ENCODE measurements at places on chromosomes 5 and 9.

- DNase-seq: no peak
These were observed 475.7 kb upstream of the TNC start for GRCh38 chr9:115593587-115594091.

- no peak for DNase-seq
These were observed 11.2 kb downstream of the CDHR2 start for GRCh38 chr5:176560364-176560763.

- DNase-seq: no peak
These were observed 25.2 kb upstream of the CNOT6 start for GRCh38 chr5:180468732-180469585.

DNA sequence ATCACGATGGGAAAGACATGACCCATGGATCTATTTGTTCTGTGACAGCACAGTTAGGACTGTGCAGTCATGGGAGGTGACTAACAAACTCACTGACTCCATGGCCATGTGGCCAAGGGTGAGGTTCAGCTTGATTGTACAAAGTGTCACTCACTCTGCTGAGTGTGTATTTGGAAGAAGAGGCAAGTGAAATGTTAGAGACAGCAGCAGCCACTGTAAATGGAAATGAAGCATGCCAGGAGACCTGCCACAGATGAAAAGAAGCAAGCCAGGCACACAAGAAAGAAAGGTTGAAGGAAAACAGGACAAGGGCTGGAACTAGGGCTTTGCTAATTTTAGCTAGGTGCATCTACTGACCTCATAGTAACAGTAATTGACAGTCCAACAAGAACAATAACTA is 42.7 kb upstream of the PALM2AKAP2 start:
- no peak for DNase-seq

DNA sequence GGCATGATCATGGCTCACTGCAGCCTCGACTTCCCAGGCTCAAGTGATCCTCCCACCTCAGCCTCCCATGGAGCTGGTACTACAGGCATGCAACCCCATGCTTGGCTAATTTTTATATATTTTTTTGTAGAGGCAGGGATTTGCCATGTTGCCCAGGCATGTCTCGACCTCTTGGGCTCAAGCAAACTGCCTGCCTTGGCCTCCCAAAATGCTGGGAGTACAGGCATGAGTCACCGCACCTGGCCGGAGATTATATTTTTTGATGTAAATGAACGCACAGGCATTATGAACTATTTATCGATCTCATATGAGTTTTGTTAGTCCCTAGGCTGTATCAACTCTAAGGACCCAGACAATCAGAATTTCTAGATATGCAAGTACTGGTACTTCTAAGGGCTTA is 25.5 kb upstream of the CEP120 start:
- DNase-seq: no peak

DNA sequence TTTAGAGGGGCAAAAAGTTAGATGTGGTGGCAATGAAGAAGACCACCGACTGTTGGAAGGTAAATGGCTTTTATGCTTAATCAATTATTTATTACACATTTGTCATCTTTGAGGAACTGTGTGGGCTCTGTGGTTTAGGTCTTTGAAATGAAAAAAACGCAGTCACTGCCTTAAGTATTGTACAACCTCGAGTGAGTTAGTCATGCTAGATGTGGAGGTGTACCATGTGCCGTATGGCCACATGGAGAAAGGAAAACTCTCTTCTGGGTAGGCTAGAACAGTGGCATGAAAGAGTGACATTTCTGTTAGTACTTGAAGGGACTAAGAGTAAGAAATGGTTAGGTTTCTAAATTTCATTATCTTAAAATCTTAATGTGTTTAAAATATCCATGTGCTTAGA is 166.1 kb downstream of the HACD4 start:
- no peak for DNase-seq

DNA sequence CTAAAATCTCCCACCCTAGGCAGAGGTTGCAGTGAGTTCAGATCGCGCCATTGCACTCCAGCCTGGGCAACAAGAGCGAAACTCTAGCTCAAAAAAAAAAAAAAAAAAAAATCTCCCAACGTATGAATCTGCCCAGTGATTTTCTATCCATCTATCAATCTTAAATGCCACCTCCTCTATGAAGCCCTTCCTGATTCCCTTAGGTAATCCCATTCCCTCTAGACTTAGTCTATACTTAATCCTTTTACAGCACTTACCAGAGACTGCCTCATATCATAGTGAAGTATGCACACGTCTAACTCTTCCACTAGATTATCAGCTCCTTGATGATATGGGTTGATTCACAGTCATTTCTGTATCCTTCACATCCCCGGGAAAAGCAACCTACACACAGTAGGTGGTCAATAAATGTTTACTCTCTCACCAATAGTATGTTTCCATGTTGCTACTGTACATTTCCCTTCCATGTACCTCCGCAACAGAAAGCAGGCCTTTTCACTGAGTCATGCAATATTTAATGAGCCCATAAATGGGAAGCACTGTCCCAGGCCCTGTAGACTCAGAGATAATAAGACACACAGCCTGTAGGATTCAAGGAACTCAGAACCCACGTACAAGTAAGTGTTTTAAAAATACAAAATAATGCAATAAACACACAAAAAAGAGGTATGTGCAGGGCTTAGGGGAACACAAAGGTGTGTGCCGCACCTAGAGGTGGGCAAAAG is 1.2 kb downstream of the DROSHA start:
- no peak for DNase-seq

GRCh38 chr5:138901716-138902115 is 26.6 kb upstream of the LRRTM2 start:
- DNase-seq: no peak

DNA sequence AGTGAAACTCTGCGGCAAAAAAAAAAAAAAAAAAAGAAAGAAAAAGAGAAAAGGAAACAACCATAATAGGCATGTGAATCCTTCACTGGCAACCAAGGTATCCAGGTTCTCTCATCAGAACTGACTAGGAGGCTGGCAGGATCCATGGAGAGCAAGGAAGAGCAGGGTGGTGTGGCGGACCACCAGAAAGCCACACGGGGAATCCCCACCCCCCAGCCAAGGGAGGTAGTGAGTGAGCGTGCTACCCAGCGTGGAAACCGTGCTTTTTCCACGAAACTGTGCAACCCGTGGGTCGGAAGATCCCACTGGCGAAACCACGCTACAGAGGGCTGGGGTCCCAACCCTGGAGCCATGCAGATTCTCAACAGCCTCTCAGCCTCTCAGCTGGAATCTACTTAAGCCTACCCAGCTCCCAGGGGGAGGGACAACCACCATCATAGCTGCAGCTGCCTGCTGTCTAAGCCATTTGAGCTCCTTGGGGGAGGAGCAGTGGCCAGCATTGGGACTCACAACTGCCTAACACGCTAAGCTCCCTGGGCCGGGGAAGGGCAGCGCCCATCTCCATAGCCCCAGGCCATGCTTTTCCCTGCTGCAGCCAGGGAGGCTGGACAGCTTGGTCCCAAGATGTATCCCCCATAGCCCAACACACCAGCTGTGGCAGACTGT is 91.6 kb downstream of the PRELID2 start:
- no peak for DNase-seq

DNA sequence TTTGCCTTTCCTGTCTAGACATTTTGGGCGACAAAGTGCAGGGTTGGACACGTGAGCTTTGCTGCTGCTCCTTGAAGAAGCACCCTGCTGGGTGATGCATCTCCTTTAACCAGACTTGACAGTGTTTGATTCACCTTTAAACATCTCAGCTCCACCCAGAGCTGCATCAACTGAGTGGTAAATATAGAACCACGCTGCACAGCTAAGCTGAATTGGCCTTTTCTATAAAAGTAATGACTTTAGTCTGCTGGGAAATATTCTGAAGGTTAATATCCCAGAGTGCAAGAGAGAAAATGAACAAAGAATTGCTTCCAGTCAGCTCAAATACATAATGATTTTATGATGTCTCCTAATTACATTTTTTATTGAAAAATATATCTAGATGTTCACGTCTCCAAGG is 264.3 kb upstream of the ADCY2 start:
- no peak for DNase-seq

- no peak for DNase-seq
These were observed 488.5 kb downstream of the CYLC2 start for GRCh38 chr9:103483471-103484096.

DNA sequence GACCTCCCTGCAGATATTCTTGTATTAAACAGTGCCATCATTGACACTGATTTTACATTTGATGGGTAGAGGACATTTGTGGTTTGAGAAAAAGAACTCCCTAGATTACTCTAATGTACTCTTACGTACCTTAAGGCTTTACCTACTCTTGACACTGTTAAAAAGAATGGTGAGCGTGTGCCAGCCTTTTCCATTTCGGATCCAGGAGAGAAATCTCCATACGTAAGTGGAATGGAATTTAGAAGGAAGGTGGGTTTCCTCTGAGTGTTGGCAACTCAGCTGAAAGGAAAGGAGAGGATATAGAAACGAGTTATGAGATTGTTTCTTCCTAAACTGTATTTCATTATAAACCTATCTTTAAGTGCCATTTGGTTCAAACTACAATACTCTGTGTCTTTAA is 40.9 kb downstream of the TNPO1 start:
- no peak for DNase-seq

GRCh38 chr5:159805021-159805420 is 111.3 kb upstream of the ADRA1B start:
- DNase-seq: no peak

DNA sequence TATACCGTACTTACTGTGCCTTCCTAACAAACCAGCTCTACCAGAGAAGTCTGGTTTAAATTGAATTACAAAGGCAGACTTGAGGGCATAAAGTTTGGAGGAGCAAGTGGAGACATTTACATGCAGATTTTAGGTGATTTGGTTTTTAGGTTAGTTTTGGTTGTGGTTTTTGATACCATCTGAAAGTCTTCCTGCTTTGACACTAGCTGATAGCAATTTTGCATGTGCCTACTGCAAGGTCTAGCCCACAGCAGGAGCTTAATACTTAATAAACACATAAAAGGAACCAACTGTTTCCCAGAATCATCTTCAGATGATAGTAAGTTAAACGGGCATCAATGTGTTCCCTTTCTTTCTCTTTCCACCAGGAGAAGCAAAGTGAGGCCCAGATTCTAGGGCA is 3.4 kb upstream of the ESM1 start:
- DNase-seq: no peak

DNA sequence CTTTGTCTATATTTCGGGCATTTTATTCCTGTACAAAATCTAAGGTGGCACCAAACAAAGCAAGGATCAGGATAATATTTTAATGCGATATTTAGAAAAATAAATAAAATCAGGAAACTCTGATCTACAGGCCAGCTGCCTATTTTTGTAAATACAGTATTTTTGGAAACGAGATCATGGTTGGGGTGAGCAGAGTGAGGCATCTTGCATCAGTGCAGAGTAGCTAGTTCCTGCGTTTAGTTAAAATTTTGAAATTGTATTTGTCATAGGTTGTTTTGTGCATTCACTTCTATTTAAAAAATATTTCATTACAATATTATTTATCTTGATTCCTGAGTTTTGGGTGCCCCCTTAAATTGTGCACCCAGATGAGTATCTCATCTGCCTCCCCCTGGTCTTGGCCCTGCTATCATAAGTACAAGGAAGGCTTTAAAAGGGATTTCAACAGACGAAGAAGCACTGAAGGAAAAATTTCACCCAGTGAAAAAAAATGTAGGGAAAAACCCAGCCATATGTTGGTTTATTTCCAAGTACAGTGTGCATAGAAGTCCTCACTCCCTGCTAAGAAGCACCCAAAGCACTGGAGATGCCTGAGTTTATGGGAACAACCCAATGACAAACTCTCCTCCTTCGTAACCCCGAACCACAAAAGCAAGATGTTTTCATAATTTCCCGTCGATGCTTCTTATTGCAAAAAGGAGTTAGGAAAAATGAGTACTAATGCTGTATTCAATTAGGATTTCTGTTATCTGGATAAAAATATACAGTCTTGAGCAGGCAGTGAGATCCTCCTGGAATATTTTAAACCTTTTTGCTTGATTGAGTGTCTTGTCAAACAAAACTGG is 304.7 kb upstream of the CLINT1 start:
- DNase-seq: no peak

- no peak for DNase-seq
These were observed 78.3 kb upstream of the ORM1 start for GRCh38 chr9:114244570-114244969.

- no peak for DNase-seq
These were observed 18.9 kb upstream of the VLDLR start for GRCh38 chr9:2602704-2603116.

DNA sequence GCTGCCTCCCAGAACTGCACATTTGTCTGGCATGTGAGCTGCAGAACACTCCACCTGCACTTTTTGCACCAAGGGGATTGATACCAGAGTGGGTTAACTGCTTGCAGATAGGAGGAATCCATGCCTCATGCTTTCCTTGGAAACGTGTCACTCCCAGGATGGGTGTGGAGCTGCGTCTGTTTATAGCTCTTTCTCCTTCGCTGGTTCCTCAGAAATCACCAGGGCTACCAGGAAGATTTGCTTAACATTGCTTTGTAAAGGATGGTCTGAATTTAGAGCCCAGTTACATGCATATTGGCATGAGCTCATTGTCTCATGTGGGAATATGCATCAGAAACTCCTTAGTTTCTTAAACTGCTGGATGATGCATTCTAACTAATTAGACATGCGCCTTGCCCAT is 234.6 kb downstream of the GADD45G start:
- DNase-seq: no peak

DNA sequence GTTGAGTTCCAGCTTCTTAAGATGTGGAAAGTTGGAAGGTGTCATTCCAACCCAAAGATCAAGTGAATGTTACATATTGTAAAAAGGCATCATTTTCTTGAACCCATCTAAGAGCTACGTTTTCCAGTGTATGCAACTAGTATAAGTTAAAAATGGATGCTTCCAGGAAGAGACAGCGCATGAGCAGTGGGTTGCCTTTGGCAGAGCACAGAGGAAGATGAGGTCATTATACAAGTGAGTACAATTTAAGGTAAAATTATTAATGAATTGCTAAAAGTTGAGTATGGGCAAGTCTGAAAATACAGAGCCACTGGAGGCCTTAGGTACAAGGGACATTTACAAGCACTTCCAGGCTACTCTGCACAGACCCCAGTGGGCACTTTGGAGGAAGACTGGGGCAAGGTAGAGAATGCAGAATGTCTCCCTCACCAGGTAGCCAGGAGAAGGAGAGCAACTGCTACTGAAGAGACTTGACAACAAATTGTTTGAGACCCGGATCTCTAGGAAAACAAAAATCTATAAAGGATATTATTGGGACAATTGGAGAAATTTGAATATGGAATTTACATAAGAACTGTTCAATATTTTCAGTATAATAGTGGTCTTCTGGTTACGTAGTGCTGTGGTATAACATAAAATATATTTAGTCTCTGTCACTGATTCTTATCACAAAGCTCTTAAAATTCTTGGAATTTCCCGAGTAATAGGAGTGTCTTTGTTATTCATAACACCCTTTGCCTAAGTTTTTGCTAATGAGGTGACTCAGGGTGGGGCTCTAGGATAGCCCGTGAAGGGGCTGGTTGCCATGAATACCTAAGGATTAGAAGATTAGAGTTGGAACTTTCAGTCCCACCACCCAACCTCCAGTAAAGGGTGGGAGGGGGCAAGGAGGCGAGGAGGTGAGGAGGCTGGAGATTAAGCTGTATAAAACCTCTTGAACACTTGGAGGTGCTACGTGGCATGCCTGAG is 129.9 kb upstream of the FER start:
- DNase-seq: no peak

Data from AG09309 (cell line).